Choroid plexus epithelial cell (primary cell): ENCODE measurements at places on chromosomes 3 and 15.
A peak's percentile ranks its signal among the peaks of the same experiment; 100 is the strongest.

GRCh38 chr3:114673481-114673880, 379.7 kb downstream of the TIGIT start:
- DNase-seq, result no peak

- no peak for DNase-seq
Observed at GRCh38 chr15:25329696-25330095, 109.1 kb downstream of the UBE3A start.

DNA sequence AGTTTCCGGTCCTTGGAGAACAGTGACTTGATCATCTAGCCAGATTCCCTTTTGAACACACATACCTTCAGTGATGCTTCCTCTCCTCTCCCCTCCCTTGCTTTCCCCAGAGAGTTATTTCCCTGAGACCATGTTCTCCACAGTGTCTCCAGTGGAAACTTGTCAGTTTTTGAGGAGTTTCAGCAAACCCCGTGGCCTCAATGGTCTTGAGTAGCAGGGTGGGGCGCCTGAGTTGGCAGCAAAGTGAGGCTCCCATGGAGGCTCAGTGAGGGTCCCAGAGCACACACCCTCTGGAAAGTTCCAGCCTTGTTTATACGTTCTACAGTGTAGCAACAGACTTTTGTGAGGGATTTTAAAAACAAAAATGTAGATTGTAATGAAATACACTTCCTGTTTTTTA, 135.1 kb downstream of the LRRC28 start:
- DNase-seq, result peak; percentile 17

GRCh38 chr3:76138921-76139320, 353.6 kb upstream of the ZNF717 start:
- peak; percentile 70 for DNase-seq

DNA sequence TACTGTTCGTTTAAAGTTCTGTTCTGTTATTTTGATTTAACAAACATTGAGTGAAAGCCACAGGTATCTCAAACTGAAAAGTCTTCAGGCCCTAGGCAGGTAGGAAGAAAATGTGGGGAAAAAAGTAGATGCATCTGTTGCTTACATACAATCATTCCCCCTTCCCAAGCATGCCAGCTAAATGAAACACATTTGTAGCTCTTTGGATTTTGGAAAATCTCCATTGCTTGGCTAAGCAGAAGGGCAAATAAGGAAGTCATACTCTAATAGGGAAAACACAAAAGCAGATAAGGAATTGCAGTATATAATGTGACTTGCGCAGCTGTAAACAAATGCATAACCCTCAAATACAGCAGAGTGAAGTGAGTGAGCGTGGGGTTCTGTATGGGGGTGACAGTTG, 375.9 kb downstream of the FGF12 start:
- no peak for DNase-seq
